Naive thymus-derived CD8-positive, alpha-beta T cell (primary cell): ENCODE measurements at places on chromosomes 6 and 20. TPM values are rescaled to one million over a fixed set of nuclear protein-coding genes. Genes with fewer than 3 reads are reported as not detected.
A peak's percentile ranks its signal among the peaks of the same experiment; 100 is the strongest.

DNA sequence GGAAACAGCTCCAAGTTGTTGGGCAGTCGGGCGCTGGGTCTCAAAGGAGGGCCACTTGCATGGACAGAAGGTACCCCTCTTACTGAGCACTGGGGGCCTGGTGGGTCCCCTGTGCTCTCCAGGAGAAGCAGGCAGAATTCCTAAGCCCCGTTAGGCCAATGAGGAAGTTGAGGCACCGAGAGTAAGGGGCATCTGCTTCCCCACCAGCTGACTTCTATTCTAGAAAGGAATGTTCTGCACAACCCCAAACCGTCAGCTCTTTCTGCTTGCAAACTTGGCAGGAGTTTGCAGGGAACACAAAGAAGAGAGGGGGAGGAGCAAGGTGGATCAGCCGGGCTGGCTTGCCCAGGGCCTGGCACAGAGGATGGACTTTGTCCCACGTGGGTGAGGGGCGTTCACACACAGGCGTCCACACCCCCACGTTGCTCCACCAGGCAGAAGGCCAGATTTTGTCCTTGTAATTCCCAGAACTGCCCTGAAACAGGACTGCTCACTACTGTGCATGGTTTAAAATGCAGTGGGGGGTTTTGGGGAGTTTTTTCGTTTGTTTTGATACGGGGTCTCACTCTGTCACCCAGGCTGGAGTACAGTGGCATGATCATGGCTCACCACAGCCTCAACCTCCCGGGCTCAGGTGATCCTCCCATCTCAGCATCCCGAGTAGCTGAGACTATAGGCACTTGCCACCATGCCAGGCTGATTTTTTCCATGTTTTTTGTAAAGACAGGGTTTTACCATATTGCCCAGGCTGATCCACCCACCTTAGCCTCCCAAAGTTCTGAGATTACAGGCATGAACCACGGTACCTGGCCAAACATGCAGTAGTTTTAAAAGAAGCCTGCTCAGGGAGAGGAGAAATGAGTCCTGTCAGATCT, 93.3 kb downstream of the SNX5 start:
- H3K27ac ChIP-seq, result no peak overlapping the region
- peaks cover 16% of the 10 kb centered on the region for H3K4me1 ChIP-seq
- H3K4me3 ChIP-seq, result no peak overlapping the region
- peaks cover 18% of the 10 kb centered on the region for H3K27me3 ChIP-seq

DNA sequence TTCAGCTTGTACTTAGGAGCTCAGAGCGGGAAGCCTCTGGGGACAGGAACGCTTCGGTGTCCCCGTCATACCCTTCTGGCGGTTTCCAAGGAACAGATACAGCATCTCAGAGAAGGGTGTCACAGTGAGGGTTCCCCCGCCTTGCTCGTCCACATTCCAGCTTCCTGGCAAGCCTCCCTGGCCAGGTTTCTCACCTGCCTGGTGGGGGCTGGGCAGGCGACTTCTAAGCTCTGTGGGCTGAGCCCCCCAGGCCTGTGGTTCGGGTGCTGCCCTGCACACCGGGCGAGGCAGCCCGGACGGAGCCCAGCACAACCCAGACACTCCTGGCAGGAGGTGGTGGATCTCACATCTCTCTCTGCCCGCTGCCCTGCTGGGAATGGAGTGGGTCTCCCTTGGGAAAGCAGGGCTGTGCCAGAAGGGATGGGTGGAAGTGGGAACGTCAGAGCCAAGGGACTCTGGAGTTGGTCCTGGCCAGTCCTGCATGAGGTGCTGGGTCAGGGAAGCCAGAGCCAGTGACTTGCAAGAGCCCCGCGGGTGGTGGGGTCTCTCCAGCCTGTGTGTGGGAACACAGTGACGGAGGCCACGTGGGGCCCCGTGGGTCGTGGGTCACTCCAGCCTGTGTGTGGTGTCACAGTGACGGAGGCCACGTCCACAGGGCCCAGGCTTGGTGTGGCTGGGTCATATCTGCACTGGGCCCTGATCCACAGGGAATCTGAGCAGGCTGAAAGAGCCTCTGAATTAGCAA, 47.7 kb upstream of the SMOC2 start:
- peaks cover 4% of the 10 kb centered on the region for H3K27me3 ChIP-seq
- H3K4me3 ChIP-seq, result no peak overlapping the region

DNA sequence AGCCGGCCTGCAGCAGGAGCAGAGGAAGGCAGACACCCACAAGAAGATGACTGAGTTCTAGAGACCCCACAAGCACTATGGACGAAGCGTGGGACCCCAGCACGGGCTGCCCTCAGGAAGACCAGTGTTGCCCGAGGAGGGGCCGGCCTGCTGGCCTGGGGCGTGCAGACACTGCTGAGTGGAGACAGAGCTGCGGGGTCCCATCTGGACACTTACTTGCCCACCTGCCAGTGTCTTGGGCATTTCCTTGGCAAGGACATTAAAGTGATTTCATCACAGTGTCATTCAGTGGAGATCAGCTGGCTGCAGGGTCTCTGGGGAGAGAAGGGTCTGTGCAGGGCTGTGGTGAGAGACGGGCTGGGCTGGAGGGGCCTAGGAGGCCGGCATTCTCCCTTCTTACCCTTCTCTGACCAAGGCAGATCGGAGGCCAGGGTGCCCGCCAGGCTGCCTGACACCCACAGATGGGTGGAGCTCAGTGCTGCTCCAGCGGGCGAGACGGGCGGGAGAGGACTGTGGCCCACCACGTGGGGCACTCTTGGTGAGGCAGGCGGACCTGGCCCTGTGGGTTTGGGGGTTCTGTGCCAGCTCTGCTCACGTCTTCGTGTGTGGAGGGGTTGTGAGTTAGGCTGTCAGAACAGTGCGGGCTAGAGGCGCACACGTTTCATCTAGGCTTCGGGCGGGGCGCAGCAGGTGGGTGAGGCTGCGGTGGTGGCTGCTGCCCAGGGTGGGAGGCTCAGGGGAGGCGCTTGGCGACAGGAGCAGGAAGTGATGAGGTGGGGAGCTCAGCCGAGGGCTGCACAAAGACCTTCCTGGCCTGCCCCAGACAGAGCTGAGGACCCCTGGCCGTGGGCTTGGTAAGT, at the start of gene LIME1:
LIME1 (plus strand) TSS at position 806 of the 860 bp plus-strand sequence. CDS start 886 bp downstream, outside the sequence.
- H3K4me3 ChIP-seq, result peak within 1 kb of the TSS; percentile 90
- DNase-seq, result peak; percentile 71
- peaks cover 30% of the 10 kb centered on the region for H3K4me1 ChIP-seq
- no peaks in the 10 kb centered on the region for H3K27me3 ChIP-seq

GRCh38 chr6:18561037-18561750, 174.0 kb downstream of the RNF144B start:
- no peak overlapping the region for H3K27ac ChIP-seq
- no peak overlapping the region for H3K4me3 ChIP-seq
- DNase-seq, result no peak
- no peaks in the 10 kb centered on the region for H3K4me1 ChIP-seq
- peaks cover 15% of the 10 kb centered on the region for H3K27me3 ChIP-seq
- H3K36me3 ChIP-seq, result no peaks in the 10 kb centered on the region

DNA sequence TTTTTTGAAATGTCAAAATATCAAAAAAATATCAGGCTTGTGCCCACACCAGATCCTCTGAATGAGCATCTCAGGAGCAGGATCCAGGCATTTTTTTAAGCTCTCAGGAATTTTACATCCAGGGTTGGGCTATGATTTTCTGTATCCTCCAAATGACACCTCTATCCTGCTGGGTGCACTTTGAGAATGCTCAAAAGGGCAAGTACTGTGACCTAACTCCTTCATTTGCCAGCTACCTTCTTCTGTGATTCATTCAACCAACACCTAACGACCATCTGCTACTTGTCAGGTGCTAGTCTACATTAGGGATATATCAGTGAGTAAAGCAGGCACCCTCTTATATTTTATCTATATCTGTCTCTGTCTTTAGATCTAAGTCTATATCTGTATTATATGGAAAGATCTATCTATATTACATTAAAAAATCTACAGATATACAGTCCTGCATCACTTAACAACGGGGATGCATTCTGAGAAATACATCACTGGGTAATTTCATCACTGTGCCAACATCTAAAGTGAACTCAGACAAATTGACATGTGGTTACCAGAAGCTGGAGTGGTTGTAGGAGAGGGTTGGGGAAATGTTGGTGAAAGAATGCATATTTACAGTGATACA, 131.6 kb downstream of the KIF16B start:
- H3K4me3 ChIP-seq, result no peak overlapping the region
- H3K27ac ChIP-seq, result no peak overlapping the region
- H3K36me3 ChIP-seq, result peaks cover 31% of the 10 kb centered on the region
- peaks cover 11% of the 10 kb centered on the region for H3K4me1 ChIP-seq

The FOXC1 gene
- polyA plus RNA-seq, result not detected

GRCh38 chr6:26087284-26088115, at the start of gene HFE:
Gene HFE, plus strand, starts transcription at chr6:26087429. Its CDS starts 12 bp downstream, at chr6:26087441.
- H3K36me3 ChIP-seq, result no peaks in the 10 kb centered on the region
- no peaks in the 10 kb centered on the region for H3K27me3 ChIP-seq
- H3K27ac ChIP-seq, result peak within 1 kb of the TSS; percentile 92
- peak; percentile 43 for DNase-seq
- H3K4me3 ChIP-seq, result peak within 1 kb of the TSS; percentile 88

The PAX1 gene
- polyA plus RNA-seq, result not detected

DNA sequence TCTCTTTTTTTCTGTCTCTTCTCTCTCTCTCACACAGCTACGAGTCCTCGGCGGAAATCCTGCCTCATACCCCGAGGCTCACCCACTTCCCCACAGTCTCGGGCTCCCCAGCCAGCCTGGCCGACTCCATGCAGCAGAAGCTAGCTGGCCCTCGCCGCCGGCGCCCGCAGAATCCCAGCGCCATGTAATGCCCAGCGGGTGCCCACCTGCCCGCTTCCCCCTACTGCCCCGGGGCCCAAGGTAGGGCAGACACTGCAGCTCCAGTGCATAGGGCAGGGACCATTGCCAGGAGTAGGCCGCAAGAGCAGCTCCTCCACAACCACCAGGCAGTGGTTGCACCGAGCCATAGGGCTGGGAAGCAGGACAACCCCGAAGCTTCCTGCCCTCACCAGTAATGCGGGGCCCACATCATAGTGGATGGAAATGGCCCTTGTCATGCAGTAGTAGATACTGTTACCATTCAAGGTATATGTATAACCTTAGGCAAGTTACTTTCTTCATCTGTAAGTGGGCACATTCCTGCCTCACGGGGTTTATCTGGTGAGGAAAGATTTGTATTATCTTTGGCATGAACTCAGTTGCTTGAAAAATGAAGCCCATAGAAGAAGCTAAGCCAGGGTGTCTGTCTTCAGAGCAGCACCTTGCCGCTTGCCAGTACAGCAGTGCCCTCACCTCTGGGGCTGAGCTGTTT, 36.9 kb upstream of the ID1 start:
- peaks cover 3% of the 10 kb centered on the region for H3K36me3 ChIP-seq
- no peak overlapping the region for H3K4me3 ChIP-seq
- H3K4me1 ChIP-seq, result peaks cover 14% of the 10 kb centered on the region
- no peak for DNase-seq
- no peaks in the 10 kb centered on the region for H3K27me3 ChIP-seq

DNA sequence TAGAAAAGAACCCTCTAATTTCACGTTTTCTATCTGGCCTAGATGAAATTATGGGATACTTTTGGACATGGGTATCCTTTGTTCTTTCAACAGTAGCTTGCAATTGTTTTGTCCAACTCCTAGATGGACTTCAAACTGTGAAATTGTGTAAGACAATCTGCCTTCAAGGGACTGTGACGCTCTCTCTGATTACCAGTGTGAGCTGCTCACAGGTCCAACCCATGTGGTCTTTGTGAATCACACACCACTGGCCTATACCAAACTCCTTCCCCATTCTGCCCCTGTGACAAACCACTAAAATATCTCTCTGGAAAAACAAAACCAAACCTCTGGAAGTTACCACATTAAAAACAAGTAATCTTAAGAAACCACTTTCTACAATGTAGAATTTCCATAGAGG, 59.5 kb downstream of the NINL start:
- no peaks in the 10 kb centered on the region for H3K4me1 ChIP-seq
- peaks cover 6% of the 10 kb centered on the region for H3K36me3 ChIP-seq
- DNase-seq, result no peak
- H3K27me3 ChIP-seq, result no peaks in the 10 kb centered on the region
- no peak overlapping the region for H3K4me3 ChIP-seq

- peaks cover 84% of the 10 kb centered on the region for H3K27me3 ChIP-seq
- H3K36me3 ChIP-seq, result no peaks in the 10 kb centered on the region
- peaks cover 11% of the 10 kb centered on the region for H3K4me1 ChIP-seq
- H3K4me3 ChIP-seq, result peak within 1 kb of the TSS; percentile 84
These were observed at the start of gene DLGAP4 for GRCh38 chr20:36305602-36306551. Gene DLGAP4, plus strand, starts transcription at chr20:36306339. Its CDS starts 125,379 bp downstream, at chr20:36431718.

GRCh38 chr6:42250274-42250931, 32.7 kb upstream of the MRPS10 start:
- peaks cover 10% of the 10 kb centered on the region for H3K36me3 ChIP-seq
- DNase-seq, result no peak

DNA sequence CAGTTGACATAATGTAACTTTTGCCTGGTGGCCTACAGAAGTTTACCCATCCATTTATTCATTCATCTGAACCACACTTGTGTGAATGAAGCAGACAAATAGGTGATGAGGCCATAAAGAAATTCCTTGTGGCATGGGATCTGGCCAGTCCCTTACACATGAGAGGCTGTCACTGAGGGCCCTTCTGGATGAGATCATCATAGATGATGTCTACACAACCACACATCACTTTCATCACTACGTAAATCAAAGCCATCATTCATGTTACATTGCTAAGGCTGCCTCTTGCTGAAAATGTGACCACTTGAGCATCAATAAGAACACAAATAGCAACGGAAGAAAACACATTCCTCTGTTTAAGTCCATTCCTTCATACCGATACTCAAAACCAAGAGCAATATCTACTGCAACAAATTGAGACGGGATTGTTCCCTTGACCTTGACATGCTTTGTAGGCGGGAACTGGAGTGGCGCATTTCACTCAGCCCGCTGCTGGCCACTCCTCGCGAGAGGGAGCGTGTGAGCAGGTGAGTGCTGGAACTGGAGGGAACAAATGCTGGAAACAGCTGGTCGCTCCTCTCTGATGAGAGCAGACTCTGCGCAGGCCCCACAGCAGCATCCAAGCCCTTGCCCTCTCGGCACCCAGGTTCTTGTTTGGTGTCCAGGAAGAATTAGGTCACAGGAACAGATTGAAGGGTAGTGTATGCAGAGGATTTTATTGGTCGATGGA, 49.3 kb downstream of the FAM50B start:
- H3K4me3 ChIP-seq, result no peak overlapping the region
- H3K36me3 ChIP-seq, result no peaks in the 10 kb centered on the region
- no peak for DNase-seq
- no peak overlapping the region for H3K27ac ChIP-seq
- no peaks in the 10 kb centered on the region for H3K4me1 ChIP-seq

DNA sequence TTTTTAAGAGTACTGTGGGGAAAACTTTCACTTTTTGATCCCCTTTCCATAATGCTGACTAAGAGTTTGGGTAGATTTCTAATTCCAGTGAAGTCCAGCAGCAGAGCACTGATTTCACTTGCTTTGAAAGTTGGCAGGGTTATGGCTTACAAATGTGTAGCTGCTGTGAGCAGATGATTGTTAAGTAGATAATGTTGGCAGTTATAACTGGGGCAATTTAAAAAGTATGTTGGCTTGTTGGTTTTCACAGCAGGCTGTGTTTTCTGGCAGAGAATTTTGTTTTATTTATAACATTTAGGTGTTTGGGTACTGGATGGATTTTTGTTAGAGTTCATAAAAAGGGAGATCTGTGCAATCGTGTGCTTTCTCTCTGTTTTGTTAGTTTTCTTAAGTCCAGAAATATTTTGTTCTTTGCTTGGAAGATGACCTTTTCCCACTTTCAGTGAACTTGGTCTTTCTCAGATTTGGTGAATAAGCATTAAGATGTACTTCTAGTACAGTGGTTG, 31.4 kb downstream of the AFDN start:
- H3K4me1 ChIP-seq, result no peaks in the 10 kb centered on the region
- no peak overlapping the region for H3K27ac ChIP-seq
- no peak for DNase-seq
- H3K27me3 ChIP-seq, result peaks cover 1% of the 10 kb centered on the region

- H3K27ac ChIP-seq, result no peak overlapping the region
- H3K4me3 ChIP-seq, result no peak overlapping the region
- H3K36me3 ChIP-seq, result peaks cover 38% of the 10 kb centered on the region
- no peaks in the 10 kb centered on the region for H3K27me3 ChIP-seq
- DNase-seq, result no peak
These were observed 356.9 kb downstream of the CDKAL1 start for GRCh38 chr6:20891161-20891560.

The SLC22A3 gene
- not detected for polyA plus RNA-seq
